Neural progenitor cell (in vitro differentiated cells): ENCODE measurements at places on chromosomes 11 and 22. TPM values are rescaled to one million over a fixed set of nuclear protein-coding genes. Genes with fewer than 3 reads are reported as not detected.
A peak's percentile ranks its signal among the peaks of the same experiment; 100 is the strongest.

The KLHL35 gene
- 1.2 and 1.5 TPM in 2 replicates for total RNA-seq

The SYT7 gene
- 0.73 and 4.4 TPM in 2 replicates for total RNA-seq

The GGTLC3 gene
- not detected in 2 replicates for total RNA-seq

- H3K4me3 ChIP-seq: no peak overlapping the region
- H3K36me3 ChIP-seq: no peaks in the 10 kb centered on the region
- no peak overlapping the region for H3K27ac ChIP-seq
- peaks cover 48% of the 10 kb centered on the region for H3K27me3 ChIP-seq
- DNase-seq: no peak
These were observed 1.4 kb downstream of the OSBP2 start for GRCh38 chr22:30695871-30696655.

DNA sequence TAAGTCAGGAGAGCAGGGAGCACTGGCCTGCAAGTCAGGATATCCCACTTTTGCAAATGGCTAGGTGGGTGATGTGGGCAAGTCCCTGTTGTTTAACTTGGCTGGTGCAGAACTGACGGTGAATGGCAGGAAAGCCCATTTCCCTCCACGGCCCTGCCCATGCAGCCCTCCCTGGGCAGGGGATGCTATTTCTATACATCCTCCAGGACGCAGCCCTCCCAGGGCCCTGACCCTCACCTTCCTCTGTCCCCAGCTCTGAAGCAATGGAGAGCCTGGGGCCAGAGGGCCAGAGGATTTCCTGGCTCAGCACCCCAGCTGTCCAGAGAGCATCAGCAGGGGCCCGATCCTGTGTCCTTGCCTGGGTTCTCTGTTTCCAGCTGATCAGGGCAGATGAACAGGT, 91.3 kb downstream of the TSPAN18 start:
- H3K27me3 ChIP-seq: peaks cover 3% of the 10 kb centered on the region
- H3K4me1 ChIP-seq: peaks cover 25% of the 10 kb centered on the region
- no peak for DNase-seq
- H3K36me3 ChIP-seq: no peaks in the 10 kb centered on the region
- no peak overlapping the region for H3K4me3 ChIP-seq

GRCh38 chr11:74025467-74026166, 16.7 kb upstream of the UCP3 start:
- no peak overlapping the region for H3K27ac ChIP-seq
- no peak for DNase-seq
- no peak overlapping the region for H3K4me3 ChIP-seq
- no peaks in the 10 kb centered on the region for H3K36me3 ChIP-seq
- no peaks in the 10 kb centered on the region for H3K27me3 ChIP-seq
- H3K4me1 ChIP-seq: no peaks in the 10 kb centered on the region

- H3K4me3 ChIP-seq: no peak overlapping the region
- H3K27ac ChIP-seq: no peak overlapping the region
- no peak for DNase-seq
- H3K36me3 ChIP-seq: no peaks in the 10 kb centered on the region
- H3K27me3 ChIP-seq: peaks cover 20% of the 10 kb centered on the region
- peaks cover 6% of the 10 kb centered on the region for H3K4me1 ChIP-seq
These were observed 8.3 kb downstream of the KIRREL3 start for GRCh38 chr11:126992065-126992803.

DNA sequence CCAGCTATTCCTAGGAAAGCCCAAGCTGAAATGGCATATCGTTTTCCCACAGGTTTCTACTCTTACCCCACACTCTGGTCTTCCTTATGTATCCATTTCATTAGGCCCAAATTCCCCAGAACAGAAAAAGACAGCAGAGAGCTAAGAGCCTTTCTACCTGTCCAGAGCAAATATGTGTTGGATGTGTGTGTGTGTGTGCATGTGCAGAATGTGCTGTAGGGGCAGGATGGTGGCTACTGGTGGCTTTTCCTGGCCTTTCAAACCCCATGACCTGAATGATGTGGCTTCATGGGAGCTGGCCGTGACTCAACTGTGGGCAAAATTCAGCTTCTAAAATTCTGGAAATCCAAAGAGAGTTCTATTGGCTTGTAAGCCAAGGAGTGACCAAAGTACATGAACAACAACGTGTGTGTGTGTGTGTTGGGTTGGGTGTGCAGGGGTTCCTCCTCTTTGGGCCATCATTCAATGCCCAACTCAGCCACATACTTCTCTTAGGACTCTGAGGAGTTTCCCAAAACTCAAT, 421.4 kb upstream of the CADM1 start:
- no peak for DNase-seq
- no peak overlapping the region for H3K27ac ChIP-seq
- no peaks in the 10 kb centered on the region for H3K36me3 ChIP-seq
- H3K4me3 ChIP-seq: no peak overlapping the region
- peaks cover 20% of the 10 kb centered on the region for H3K4me1 ChIP-seq

DNA sequence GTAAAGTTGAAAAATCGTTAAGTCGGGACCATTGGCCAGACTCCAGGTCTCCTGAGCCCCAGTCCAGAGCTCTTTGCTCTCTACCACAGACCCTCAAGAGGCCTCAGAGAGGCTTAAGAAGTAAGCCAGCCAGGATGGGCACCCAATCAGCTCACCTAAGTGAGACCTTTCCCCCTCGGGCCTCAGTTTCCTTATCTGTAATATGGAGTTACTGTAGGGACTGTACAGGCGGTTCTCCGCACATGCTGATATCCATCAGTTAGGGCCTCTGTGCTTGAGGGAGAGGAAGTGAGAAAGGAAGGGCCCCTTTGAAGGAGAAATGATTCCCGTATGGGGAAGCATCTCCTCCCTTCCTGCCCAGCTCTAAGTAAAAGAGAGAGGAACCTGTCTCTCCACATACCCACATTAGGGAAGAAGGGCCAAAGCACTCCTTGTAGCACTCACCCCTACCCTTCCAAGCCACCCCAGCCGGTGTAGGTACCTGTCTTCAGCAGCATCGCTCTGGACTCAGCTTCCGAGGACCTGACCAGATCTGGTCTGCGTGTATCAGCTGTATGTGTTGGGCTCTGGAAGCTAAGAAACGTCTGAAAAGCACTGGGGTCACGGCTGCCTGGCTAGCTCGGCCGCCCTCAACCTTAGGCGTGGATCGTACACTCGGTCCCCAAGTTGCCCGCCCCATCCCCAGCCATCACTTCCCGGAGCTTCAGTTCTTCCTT, 653 bp downstream of the NAGA start:
- DNase-seq: no peak
- H3K4me1 ChIP-seq: peaks cover 9% of the 10 kb centered on the region
- H3K4me3 ChIP-seq: peak overlapping the region; percentile 59
- H3K27ac ChIP-seq: no peak overlapping the region

GRCh38 chr11:19520681-19521080, 192.0 kb upstream of the NAV2 start:
- no peak overlapping the region for H3K27ac ChIP-seq
- H3K4me3 ChIP-seq: no peak overlapping the region
- no peak for DNase-seq
- H3K27me3 ChIP-seq: peaks cover 62% of the 10 kb centered on the region

- no peak overlapping the region for H3K4me3 ChIP-seq
- H3K36me3 ChIP-seq: no peaks in the 10 kb centered on the region
- H3K27me3 ChIP-seq: no peaks in the 10 kb centered on the region
These were observed 186.3 kb downstream of the CTTN start for GRCh38 chr11:70584498-70585235.

DNA sequence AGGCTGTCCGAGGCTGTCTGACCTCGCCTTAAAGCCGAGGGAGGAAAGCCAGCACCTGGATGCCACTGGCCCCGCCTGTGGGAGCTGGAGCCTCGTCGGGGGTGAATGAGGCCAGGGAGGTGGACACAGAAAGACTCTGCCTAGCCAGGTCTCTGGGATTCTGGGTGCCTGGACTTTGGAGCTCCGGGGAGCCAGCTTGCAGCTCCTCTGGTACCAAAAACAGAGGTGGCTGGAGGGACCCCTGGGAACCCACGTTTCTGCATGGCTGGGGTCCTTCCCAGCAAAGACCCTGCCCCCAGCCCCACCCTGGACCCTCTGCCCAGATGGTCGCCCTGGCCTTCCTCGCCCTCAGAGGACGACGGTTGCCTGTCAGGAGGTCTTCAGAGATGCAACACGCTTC, 239.7 kb downstream of the BRD1 start:
- no peaks in the 10 kb centered on the region for H3K36me3 ChIP-seq
- DNase-seq: no peak
- no peaks in the 10 kb centered on the region for H3K4me1 ChIP-seq
- no peaks in the 10 kb centered on the region for H3K27me3 ChIP-seq
- no peak overlapping the region for H3K27ac ChIP-seq

GRCh38 chr11:113114705-113115027, 153.4 kb downstream of the NCAM1 start:
- no peaks in the 10 kb centered on the region for H3K27me3 ChIP-seq
- no peak overlapping the region for H3K27ac ChIP-seq
- no peak overlapping the region for H3K4me3 ChIP-seq
- H3K36me3 ChIP-seq: no peaks in the 10 kb centered on the region
- DNase-seq: no peak

The MYRF gene
- total RNA-seq: 1.9 and 5.8 TPM in 2 replicates

DNA sequence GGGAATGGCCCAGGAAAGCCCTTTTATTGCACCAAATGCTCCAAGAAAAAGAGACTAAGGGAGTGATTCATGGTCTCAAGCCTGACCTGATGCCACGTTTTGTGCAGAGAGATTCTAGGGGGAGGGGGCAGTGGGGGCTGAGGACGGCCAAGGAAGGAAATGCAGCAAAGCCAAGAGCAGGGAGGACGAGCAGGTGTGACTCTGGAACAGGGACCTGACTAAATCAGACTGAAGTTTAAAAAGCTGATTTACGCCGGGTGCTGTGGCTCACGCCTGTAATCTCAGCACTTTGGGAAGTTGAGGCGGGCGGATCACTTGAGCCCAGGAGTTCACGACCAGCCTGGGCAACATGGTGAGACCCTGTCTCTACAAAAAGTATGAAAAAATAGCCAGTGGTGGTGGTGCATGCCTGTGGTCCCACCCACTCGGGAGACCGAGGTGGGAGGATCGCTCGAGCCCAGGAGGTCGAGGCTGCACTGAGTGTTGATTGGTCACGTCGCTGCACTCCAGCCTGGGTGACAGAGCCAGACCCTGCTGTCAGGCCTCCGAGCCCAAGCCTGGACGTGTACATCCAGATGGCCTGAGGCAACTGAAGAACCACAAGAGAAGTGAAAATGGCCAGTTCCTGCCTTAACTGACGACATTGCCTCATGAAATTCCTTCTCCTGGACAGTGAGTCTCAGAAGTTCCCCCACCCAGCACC, 10.8 kb upstream of the IFITM3 start:
- peaks cover 33% of the 10 kb centered on the region for H3K4me1 ChIP-seq
- no peak overlapping the region for H3K27ac ChIP-seq
- no peaks in the 10 kb centered on the region for H3K27me3 ChIP-seq
- H3K4me3 ChIP-seq: no peak overlapping the region

The ESAM gene
- 0.26 and 0.81 TPM in 2 replicates for total RNA-seq

GRCh38 chr11:3807909-3808860, at the start of gene PGAP2:
PGAP2 (plus strand) TSS chr11:3808560; CDS start chr11:3811260, 2,700 bp downstream.
- peak; percentile 91 for DNase-seq
- no peaks in the 10 kb centered on the region for H3K36me3 ChIP-seq
- no peaks in the 10 kb centered on the region for H3K27me3 ChIP-seq
- peak within 1 kb of the TSS; percentile 78 for H3K4me3 ChIP-seq
- H3K27ac ChIP-seq: no peak within 1 kb of the TSS

- no peak overlapping the region for H3K4me3 ChIP-seq
- H3K4me1 ChIP-seq: no peaks in the 10 kb centered on the region
- H3K27ac ChIP-seq: no peak overlapping the region
- H3K27me3 ChIP-seq: no peaks in the 10 kb centered on the region
- peak; percentile 47 for DNase-seq
These were observed 465.5 kb downstream of the GUCY1A2 start for GRCh38 chr11:106552694-106553203.
